ENCODE measurements at places on chromosomes 7 and 10.

GRCh38 chr7:87316097-87316700, 29.3 kb upstream of the CROT start:
- no peak for DNase-seq

DNA sequence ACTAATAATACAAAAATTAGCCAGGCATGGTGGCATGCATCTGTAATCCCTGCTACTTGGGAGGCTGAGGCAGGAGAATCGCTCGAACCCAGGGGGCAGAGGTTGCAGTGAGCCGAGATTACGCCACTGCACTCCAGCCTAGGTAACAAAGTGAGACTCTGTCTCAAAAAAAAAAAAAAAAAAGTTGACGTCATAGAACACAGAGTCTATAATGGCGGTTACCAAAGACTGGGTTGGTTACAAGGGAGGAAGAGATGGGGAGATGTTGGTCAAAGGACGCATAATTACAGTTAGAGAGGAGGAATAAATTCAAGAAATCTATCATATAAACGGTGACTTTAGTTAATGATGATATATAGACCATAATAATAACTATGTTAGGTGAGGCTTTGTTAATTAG, 309.7 kb upstream of the HGF start:
- DNase-seq, result no peak

DNA sequence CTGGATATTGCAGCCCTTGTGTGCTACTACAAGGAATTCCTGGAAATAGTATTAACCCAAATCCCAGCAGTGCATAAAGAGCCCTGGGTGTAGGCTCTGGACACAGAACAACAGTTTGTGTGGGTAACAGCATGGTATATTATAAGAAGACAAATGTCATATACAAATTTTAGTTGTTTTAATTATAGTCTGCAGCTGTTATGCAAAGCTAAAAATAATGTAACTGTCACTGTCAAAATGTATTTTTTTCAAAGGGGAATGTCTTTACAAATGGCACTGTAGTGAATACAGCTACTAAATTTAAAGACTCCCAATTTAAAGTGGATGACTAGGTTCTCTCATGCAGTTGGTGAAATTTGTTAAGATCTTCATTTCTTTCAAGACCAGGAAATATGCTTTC, 339.0 kb downstream of the GPR37 start:
- no peak for DNase-seq

GRCh38 chr7:106057962-106058927, 53.9 kb downstream of the SYPL1 start:
- peak; percentile 13 for DNase-seq

- no peak for DNase-seq
These were observed 247.5 kb downstream of the KLF6 start for GRCh38 chr10:3537518-3537917.

DNA sequence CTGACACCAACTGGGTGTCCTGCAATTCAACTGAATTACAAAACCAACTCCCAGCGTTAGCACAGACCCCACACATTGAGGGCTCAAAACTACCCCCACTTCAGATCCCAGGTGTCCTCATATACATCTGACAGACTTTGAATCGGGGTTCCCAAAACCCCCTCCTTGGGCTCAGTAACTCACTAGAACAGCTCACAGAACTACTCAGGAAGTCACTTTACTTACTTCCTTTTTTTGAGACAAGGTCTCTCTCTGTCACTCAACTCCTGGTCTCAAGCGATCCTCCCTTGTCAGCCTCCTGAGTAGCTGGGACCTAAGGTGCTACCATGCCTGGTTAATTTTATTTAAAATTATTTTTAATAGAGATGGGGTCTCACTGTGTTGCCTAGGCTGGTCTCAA, 456.0 kb downstream of the SDK1 start:
- DNase-seq, result no peak

DNA sequence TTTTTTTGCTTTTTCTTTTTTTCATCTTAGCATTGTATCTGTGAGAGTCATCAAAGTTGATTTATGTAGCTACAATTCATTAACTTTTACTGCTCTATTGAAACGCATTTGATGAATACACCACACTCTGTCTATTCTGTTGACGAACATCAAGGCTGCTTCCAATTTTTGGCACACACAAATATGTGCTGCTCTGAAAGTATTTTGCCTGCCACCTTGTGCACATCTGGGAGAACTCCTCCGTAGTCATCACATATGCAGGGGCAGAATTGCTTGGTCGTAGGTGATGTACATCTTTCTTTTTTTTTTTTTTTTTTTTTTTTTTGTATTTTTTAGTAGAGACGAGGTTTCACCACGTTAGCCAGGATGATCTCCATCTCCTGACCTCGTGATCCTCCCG, 796.8 kb downstream of the KCNMA1 start:
- DNase-seq, result no peak

DNA sequence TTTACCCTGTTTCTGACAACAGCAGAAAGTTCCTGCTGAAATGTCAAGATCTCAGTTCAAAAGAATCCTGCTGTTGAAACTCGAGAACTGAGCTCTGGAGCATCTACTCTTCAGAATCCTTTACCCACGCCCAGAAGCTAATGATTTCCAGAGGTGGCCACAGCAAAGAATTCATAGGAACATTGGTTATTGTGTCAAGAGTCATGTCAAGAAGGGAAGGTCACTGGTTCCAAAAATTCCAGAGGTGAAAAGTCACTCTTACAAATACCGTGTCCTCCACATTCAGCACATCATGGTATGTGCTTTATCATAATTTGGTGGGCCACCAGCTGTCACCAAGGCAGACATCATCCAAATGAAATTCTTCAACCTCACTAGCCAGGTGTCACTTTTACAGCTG, 394.4 kb upstream of the NPVF start:
- no peak for DNase-seq

GRCh38 chr10:90417029-90417428, 440.8 kb downstream of the HTR7 start:
- DNase-seq, result peak; percentile 1

GRCh38 chr10:102086196-102086595, 21.0 kb downstream of the HPS6 start:
- DNase-seq, result no peak

- no peak for DNase-seq
These were observed 11.6 kb downstream of the CDNF start for GRCh38 chr10:14826076-14826829.

- peak; percentile 81 for DNase-seq
These were observed 67.8 kb downstream of the EGFR start for GRCh38 chr7:55086413-55087201.

DNA sequence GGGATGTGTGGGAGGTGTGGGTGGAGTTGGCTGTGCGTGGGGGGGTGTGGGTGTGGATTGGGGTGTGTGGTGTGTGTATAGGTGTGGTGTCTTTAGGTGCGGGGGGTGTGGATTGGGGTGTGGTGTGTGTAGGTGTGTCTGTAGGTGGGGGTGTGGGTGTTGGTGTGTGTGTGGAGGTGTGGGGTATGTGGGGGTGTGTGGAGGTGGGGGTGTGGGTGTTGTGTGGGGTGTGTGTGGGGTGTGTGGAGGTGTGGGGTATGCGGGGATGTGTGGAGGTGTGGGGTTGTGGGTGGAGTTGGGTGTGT, 33.9 kb downstream of the SPDYE17 start:
- DNase-seq, result no peak

DNA sequence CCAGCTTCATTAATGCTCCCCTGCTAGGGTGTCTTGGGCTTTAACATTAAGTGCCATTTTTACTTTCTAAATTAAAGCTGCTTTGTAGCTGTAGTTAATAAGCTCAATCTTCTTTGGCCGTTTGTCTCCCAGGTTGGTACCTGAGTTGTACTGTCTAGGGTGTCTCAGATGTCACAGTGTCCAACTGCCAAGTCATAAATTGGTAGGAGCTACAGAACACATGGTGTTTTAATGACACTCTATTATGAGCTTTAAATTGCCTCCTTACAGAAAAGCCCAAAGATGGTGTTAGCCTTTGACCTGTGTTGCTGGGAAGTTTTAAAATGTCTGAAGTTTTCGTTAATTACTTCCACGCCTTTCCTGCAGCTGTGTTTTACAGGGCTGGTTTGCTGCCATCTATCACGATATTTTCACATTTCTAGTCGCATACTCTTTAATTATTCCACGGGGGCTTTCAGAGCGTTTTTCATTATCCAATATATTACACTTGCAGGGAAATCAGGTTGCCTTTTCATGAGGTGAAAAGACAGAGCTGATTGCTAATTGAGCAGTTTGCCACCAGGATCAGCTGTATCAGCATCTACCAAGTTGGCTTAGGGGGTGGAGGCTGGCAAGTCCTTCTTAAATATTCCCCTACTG, 247.8 kb upstream of the PLPP4 start:
- no peak for DNase-seq

DNA sequence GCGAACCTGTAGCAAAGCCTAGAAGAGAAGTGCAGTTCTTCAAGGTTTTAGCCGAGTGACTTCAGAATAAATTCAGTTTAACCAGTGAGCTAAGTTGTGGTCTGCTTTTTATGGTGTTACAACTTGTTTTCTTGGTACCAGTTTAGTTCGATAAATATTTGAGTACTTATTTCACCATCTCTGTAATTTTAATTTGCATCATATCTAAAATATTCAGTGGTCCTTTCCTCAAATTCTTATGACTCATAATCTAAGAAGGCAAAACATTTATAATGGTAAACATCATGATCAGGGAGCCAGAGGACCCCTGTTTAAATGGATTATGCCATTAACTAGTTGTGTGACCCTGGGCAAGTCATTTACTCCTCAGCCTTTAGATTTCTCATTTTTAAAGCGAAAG, 4.1 kb upstream of the BMPER start:
- DNase-seq, result peak; percentile 50

GRCh38 chr7:37342688-37343471, 105.8 kb downstream of the ELMO1 start:
- no peak for DNase-seq

All from AG10803 (cell line).